ENCODE measurements at places on chromosomes 11 and 22.

DNA sequence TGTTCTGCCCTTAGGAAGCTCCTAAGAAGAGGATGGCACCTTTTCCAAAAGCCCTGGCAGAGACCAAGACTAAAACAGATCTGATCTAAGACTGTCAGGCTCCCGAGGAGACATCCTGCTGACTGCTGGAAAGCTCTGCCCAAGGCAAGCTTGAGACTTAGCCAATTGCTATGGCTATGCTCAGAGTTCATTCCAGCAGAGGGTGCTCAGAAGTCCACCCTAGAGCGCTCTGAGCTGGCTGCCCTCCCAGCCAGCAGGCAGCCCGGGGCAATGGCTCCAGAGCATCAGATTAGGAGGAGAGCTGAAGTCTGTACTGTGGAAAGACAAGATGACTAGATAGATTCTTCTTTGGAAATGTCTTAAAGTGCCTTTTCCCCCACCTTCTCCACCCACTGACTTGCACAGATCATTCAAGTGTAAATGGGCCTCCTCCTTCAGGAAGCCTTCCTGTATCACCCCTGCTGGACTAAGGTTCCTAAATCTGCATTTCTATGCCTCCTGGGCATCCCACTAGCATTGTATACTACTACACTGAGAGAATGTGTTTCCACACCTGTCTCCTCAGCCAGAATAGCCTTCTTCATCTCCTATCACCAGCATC, 23.4 kb downstream of the LRRC55 start:
- peak; percentile 12 for DNase-seq

- DNase-seq, result peak; percentile 43
These were observed 156.4 kb downstream of the ATG16L2 start for GRCh38 chr11:72970557-72971118.

DNA sequence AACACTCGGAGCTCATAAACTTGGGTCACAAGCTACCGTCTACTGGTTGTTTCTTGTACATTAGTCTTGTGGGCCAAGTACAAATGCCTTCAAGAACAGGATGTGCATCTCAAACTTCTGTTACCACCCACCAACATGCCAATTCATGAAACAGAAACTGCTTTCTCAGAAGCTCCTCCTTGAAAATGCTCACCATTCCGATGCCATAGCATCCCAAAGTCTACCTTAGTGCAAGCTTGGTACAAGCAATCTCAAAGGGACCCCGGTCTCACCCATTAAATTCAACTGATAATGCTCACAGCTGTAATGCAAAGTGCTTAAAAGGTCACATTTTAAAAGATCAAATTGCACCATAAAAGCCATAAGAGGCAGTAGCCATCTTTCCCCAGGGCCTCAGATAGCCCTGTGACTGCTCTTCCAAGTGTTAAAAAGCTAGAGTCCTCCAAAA, 31.8 kb upstream of the CCDC34 start:
- DNase-seq, result no peak

DNA sequence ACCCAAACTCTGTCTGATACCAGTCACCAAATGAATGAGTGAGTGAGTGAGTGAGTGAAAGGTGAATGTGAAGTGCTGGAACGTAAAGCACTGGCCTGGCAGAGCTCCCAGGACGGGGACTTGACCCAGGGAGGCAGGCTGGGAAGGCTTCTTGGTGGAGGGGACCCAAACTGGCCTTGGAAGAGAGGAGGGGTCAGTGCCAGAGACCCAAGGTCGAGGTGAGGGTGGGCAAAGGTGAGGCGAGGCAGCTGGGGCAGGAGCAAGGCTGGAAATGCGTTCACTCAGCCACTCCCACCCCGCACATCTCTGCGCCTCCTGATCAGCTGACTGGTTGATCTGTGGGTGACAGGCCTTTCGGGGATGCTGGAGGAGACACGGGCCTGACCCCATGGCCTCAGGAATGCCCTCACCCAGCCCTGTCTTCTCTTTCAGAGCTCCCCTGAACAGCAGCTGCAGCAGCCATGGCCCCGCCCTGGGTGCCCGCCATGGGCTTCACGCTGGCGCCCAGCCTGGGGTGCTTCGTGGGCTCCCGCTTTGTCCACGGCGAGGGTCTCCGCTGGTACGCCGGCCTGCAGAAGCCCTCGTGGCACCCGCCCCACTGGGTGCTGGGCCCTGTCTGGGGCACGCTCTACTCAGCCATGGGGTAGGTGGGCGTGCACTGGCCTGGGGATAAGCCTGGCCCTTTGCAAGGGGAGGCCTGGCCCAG, 7.6 kb downstream of the TSPO start:
- no peak for DNase-seq

DNA sequence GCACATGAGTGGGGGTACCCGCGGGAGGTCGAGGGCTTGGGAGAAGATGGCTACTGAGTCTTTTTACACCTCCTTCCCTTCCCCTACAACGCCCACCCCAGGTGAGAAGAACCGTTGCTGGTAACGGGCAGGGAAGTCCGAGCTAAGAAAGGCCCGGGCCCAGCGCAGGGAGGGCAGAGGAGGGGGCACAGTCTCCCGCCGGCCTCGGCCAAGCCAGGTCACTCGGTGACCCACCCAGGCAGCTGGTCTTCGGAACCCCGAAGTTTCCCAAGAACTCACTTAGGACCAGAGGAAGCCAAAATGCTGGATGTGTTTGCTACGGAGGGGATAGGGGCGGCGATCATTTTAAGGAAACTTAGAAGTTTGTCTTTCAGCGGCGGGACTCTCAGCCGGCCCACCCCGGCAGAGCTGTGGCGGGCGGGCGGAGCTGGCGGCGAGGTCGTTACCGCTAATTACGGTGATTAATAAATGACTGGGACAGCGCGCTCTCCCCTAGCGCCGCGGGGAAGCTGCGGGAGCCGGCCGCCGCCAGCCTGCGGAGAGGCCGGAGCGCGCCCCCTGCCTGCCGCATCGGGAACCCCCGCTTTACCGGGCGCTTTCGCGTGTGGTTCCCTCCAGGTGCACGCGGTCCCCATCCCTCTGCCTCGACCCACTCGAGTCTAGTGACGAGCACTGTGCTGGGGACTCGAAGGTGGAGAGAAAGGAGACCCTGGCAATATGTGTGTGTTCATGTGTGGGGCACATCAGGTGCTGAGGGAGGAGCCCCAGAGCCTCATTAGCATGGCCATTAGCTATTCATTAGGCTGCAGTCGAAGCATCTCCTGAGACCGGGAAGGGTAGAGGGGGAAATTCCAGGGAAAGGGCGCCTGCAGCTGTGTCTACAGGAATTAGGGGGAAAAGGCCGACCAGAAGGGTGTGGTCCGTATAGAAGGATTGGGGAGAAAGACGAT, 945 bp downstream of the ROBO3 start:
- peak; percentile 60 for DNase-seq

DNA sequence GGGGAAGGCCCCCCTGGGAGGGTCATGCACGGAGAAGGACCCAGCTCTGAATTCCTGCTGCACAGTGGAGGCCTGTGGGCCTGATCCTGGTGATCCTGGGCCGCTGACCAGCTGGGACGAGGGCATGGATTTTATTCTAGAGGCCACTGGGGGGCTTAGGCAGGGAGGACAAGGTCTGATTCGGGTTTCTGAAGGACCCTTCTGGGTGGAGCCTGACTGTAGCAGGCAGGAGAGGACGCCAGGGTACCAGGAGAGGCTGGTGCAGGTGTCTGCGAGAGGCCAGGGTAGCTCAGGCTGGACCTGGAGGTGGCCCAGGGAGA, 31.3 kb downstream of the MPPED1 start:
- no peak for DNase-seq

GRCh38 chr11:125401235-125401634, 94.8 kb downstream of the FEZ1 start:
- no peak for DNase-seq

- peak; percentile 41 for DNase-seq
These were observed 27.4 kb downstream of the APOL1 start for GRCh38 chr22:36280379-36280778.

DNA sequence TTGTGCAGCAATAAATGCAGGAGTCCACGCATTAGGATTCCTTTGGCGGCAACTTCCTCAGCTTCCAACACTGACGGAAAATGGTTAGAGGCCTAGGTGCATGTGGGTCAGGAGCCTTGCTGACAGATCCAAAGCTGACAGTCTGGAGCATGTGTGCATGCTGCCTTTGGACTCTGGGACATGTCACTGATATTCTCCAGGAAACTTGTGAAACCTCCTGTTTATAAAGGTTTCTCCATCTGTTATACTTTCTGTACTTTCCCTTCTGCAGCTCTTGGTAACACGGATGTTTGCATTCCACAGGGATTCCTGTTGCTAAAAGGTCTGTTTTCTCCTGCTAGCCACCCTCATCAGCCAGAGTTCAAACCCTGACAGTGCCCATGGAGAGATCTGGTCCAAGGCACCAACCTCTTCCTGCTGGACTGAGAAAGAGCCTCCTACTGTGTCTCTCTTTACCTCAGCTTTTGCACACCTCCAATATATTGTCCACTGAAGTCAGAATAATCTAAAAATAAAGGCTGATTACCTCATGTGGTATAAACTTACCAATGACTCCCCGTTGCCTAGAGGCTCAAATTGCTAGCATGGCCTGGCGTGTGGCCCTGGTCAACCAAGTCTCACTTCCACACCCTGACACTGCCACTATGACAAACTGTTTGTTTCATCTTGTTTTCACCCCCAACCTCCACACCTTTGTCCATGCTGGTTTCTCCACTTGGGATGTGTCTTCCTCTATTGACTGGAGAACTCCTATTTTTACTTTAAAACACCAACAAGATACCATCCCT, 31.1 kb upstream of the LYVE1 start:
- DNase-seq, result no peak

GRCh38 chr11:26072614-26073153, 259.2 kb upstream of the ANO3 start:
- DNase-seq, result no peak

GRCh38 chr11:1827931-1828330, 6.9 kb upstream of the SYT8 start:
- no peak for DNase-seq

Measured in hematopoietic multipotent progenitor cell treated with erythropoietin and hydrocortisone succinate and interleukin-3 and kit ligand, for 4 days (in vitro differentiated cells).